Neuronal stem cell (in vitro differentiated cells): ENCODE measurements at places on chromosomes 13 and 19.

DNA sequence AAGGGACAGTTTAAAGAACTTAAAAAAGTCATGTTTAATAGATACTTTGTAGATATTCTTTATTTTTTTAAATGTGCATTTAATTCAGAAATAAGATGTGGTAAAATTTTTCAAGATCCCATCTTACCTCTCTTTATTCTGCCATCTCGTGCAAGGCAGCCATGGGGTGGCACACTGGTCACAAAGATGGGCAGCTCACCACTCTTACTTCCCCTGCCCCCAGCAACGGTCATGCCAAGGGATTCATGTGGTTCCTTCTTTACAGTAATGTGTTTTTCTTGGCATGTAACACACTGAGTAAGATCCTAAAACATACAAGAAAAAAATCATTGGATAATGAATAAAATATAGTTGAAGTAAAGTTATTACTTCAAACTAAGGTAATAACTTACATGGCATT, 64.2 kb downstream of the LNX2 start:
- no peak for DNase-seq
- no peak overlapping the region for H3K27ac ChIP-seq
- H3K36me3 ChIP-seq: peaks cover 40% of the 10 kb centered on the region
- H3K4me3 ChIP-seq: no peak overlapping the region
- no peaks in the 10 kb centered on the region for H3K4me1 ChIP-seq
- H3K27me3 ChIP-seq: no peaks in the 10 kb centered on the region

- H3K4me1 ChIP-seq: no peaks in the 10 kb centered on the region
- H3K27ac ChIP-seq: no peak overlapping the region
- H3K4me3 ChIP-seq: no peak overlapping the region
- no peak for DNase-seq
- no peaks in the 10 kb centered on the region for H3K36me3 ChIP-seq
Measured at GRCh38 chr13:39767791-39768517, 112.5 kb downstream of the COG6 start.

GRCh38 chr19:28640506-28640905, 572.4 kb downstream of the UQCRFS1 start:
- H3K36me3 ChIP-seq: no peaks in the 10 kb centered on the region
- H3K27ac ChIP-seq: no peak overlapping the region
- DNase-seq: no peak
- no peaks in the 10 kb centered on the region for H3K27me3 ChIP-seq

DNA sequence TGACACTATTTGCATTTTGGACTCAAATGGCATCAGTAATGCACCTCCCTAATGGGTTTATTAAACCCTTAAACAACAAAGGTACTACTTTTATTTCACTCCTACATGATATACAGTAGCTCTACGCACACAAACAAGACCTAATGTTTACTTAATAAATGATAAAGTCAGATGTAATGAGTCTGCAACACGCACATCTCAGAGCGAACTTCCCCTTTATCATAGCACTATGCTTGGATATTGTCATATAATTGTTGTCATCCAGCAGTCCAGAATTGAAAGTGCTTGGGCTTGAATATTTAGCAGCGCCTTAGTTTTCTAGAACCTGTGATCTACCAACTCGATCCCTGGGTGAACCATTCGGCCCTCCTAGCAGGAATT, 772 bp downstream of the PARP4 start:
- H3K4me1 ChIP-seq: peaks cover 6% of the 10 kb centered on the region
- peak overlapping the region; percentile 91 for H3K4me3 ChIP-seq
- H3K27me3 ChIP-seq: no peaks in the 10 kb centered on the region
- no peak for DNase-seq
- no peak overlapping the region for H3K27ac ChIP-seq

DNA sequence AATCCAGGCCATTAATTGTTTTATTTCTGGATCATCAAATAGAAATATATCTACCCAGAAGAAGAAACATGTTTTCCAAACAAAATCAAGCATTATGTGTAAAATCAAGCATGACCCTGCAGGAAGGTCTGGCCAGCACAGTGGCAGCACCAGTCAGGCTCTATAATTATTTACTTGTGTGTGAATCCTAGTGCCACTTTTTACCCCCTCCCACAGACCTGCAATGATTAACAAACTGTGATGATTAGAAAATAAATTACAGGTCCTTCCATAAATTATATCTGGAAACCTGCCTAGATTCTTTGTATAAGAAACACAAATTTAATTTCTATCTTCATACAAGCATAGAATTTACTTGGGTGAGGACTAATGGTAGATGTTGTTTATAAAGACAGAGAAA, 186.1 kb downstream of the GPC6 start:
- no peak overlapping the region for H3K4me3 ChIP-seq
- no peak for DNase-seq
- no peaks in the 10 kb centered on the region for H3K27me3 ChIP-seq
- no peaks in the 10 kb centered on the region for H3K36me3 ChIP-seq
- no peak overlapping the region for H3K27ac ChIP-seq

GRCh38 chr13:80684217-80684991, 343.5 kb upstream of the SPRY2 start:
- peaks cover 2% of the 10 kb centered on the region for H3K4me1 ChIP-seq
- H3K27ac ChIP-seq: no peak overlapping the region
- H3K27me3 ChIP-seq: no peaks in the 10 kb centered on the region

GRCh38 chr19:49549045-49549444, 21.2 kb downstream of the RCN3 start:
- H3K27ac ChIP-seq: no peak overlapping the region
- no peaks in the 10 kb centered on the region for H3K4me1 ChIP-seq
- H3K27me3 ChIP-seq: no peaks in the 10 kb centered on the region
- H3K4me3 ChIP-seq: no peak overlapping the region
- H3K36me3 ChIP-seq: peaks cover 3% of the 10 kb centered on the region

GRCh38 chr13:112616586-112617362, 28.8 kb upstream of the TUBGCP3 start:
- H3K4me1 ChIP-seq: peaks cover 5% of the 10 kb centered on the region
- no peaks in the 10 kb centered on the region for H3K27me3 ChIP-seq
- no peak overlapping the region for H3K27ac ChIP-seq
- no peak for DNase-seq
- no peak overlapping the region for H3K4me3 ChIP-seq

- no peak for DNase-seq
- H3K4me1 ChIP-seq: no peaks in the 10 kb centered on the region
- no peak overlapping the region for H3K27ac ChIP-seq
- H3K27me3 ChIP-seq: no peaks in the 10 kb centered on the region
Measured at GRCh38 chr13:83297586-83298290, 584.5 kb downstream of the SLITRK1 start.

DNA sequence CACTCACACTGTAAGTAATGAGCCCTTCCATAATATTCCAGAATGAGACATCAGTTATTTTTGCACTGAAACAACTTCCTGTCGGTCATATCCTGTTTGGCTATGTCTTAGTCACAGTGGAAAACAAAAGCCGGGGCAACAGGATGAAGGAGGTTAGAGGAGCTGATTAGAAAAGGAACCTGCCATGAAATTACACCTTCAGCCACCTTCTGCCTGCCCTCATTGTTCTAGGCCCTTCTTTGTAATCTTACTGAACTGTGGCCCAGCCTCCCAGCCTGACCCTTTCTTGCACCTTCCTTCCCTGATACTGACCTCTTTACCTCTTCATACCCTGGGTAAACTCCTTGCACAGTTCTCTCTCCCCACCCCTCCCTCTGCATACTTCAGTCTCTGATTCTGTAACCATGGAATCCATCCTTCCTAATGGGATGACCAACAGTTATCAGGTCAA, 67.3 kb downstream of the DOCK9 start:
- no peaks in the 10 kb centered on the region for H3K36me3 ChIP-seq
- no peak overlapping the region for H3K4me3 ChIP-seq
- no peak for DNase-seq
- no peaks in the 10 kb centered on the region for H3K27me3 ChIP-seq

DNA sequence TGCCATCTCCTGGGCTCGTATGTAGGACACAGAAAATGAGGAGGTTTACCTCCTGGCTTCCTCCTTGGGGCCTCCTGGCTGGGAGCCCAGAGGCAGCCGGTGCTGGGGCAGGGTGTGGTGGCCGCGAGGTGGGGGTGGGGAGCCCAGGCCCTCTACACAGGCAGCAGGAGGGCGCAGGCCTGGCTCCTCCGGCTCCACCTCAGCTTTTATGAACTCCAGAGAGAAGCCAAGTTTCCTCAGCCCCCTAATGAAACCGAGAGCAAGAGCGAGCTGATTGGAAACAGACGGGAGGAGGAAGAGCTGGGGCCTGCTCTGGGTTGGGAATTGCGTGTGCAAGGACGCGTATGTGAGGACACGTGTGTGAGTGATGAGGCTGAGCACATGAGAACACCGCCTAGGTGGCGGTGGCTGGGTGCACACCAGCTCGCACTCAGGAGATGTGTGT, 23.1 kb downstream of the LYL1 start:
- H3K4me3 ChIP-seq: no peak overlapping the region
- peaks cover 92% of the 10 kb centered on the region for H3K27me3 ChIP-seq
- H3K36me3 ChIP-seq: no peaks in the 10 kb centered on the region
- no peak for DNase-seq

DNA sequence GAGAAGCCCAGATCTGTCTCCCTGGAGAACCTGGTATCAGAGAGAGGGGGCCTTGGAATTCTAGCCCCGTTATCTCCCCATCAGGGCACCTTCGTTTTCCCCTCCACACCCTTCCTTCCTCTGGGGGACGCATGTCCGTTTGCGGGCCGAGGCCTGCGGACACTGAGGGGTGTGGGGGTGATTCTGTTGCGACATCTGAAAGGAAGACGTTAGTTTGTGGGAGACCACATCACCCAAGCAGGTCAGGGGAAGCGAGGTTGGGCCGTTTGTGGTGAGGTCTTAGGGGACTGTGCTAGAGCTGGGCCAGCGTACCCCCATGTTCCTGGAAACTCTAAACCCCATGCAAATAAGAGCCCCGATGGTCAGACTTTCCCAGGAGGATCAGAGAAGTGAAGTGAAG, 3.7 kb upstream of the HSH2D start:
- H3K36me3 ChIP-seq: no peaks in the 10 kb centered on the region
- no peak for DNase-seq
- H3K4me1 ChIP-seq: no peaks in the 10 kb centered on the region
- H3K27me3 ChIP-seq: no peaks in the 10 kb centered on the region
- H3K4me3 ChIP-seq: no peak overlapping the region

- H3K4me1 ChIP-seq: no peaks in the 10 kb centered on the region
- no peak overlapping the region for H3K4me3 ChIP-seq
- DNase-seq: no peak
- H3K36me3 ChIP-seq: no peaks in the 10 kb centered on the region
Measured at GRCh38 chr13:82654861-82655855, 1227.1 kb downstream of the SLITRK1 start.

- H3K27ac ChIP-seq: no peak overlapping the region
- no peaks in the 10 kb centered on the region for H3K27me3 ChIP-seq
- no peak overlapping the region for H3K4me3 ChIP-seq
- no peaks in the 10 kb centered on the region for H3K4me1 ChIP-seq
- H3K36me3 ChIP-seq: no peaks in the 10 kb centered on the region
Measured at GRCh38 chr13:105541565-105541964, 993.9 kb downstream of the EFNB2 start.

GRCh38 chr19:30063650-30064347, 121.8 kb downstream of the URI1 start:
- H3K4me1 ChIP-seq: no peaks in the 10 kb centered on the region
- no peak overlapping the region for H3K4me3 ChIP-seq
- no peaks in the 10 kb centered on the region for H3K36me3 ChIP-seq
- no peaks in the 10 kb centered on the region for H3K27me3 ChIP-seq
- no peak for DNase-seq

DNA sequence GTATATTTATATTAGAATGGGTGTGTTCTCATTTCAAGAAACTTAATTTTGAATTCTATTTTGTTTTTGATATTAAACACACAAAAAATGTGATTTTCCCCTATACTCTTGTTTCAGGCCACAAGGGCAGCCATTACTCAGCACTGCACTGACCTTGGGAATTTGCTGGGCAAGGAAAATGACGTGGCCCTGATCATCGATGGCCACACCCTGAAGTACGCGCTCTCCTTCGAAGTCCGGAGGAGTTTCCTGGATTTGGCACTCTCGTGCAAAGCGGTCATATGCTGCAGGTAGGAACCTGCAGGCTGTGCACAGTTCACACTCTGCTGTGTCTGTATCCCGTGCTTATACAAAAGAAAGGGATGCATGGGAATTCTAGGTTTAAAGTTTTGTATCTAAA, 327.3 kb downstream of the ATP8A2 start:
- H3K4me1 ChIP-seq: no peaks in the 10 kb centered on the region
- H3K27ac ChIP-seq: no peak overlapping the region
- H3K36me3 ChIP-seq: peaks cover 1% of the 10 kb centered on the region
- no peak for DNase-seq

DNA sequence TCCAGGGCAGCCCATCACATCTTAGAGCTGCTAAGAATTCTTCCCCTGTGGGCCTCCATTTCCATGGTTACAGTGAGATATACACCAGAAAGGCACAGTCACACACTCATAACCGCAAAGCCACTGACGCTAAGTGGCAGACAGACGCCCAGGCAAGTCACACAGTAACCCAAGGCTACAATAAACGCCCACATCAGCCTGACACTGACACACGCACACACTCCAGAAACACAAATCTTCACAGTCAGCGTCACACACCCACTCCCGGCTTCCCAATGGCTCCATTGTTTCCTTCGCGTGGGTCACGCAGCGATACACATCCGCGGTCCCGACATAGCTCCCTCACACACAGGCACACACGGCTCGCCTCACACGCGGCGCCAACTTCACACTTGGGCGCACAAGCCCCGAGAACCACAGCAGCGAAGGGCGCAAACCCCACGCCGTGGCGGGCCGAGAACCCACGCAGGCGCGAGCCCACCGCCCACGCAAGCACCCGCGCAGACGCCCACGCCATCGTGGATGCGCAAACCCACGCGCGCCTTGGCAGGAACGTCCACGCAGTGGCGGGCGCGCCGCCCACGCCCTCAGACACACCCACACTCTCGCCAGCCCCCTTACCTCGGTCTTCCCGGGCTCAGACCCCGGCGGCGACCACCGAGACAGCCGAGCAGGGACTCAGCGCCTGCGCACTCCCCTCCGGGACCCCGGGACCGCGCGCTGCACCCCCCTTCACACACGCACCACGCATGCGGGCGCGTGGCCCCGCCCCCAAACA, at the start of gene ZNF667:
Gene ZNF667 (minus strand): TSS at position 695 of the 778 bp plus-strand sequence. CDS start 14,975 bp downstream, outside the sequence.
- H3K4me3 ChIP-seq: no peak within 1 kb of the TSS
- no peaks in the 10 kb centered on the region for H3K27me3 ChIP-seq
- peaks cover 1% of the 10 kb centered on the region for H3K36me3 ChIP-seq
- no peaks in the 10 kb centered on the region for H3K4me1 ChIP-seq
- H3K27ac ChIP-seq: peak within 1 kb of the TSS; percentile 83

- H3K4me3 ChIP-seq: peak overlapping the region; percentile 4
- no peaks in the 10 kb centered on the region for H3K27me3 ChIP-seq
- peaks cover 4% of the 10 kb centered on the region for H3K4me1 ChIP-seq
- H3K27ac ChIP-seq: no peak overlapping the region
- no peaks in the 10 kb centered on the region for H3K36me3 ChIP-seq
Measured at GRCh38 chr19:33868788-33869412, 72.2 kb downstream of the KCTD15 start.
